ENCODE measurements at places on chromosomes 12 and 14.

DNA sequence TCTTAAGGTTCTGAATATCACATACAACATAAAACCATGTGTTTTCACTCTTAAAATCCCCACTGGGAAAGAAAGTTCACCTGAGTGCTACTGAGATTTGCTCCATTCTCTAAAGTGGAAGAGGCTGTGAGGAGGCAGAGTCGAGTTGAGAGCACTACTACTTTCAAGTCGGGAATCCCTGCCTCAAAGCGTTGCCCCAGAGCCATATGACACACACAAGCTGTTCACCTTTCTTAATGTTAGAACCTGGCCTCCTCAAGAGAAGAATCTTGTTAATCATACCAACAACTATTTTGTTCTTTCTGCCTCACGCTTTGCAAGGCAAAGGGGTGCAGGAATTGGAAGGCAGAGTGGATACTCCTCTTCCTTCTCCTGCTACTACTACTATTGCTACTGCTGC, 149.7 kb upstream of the DAAM1 start:
- no peak for DNase-seq

- no peak for DNase-seq
Observed at GRCh38 chr14:80560800-80561657, 349.7 kb upstream of the DIO2 start.

DNA sequence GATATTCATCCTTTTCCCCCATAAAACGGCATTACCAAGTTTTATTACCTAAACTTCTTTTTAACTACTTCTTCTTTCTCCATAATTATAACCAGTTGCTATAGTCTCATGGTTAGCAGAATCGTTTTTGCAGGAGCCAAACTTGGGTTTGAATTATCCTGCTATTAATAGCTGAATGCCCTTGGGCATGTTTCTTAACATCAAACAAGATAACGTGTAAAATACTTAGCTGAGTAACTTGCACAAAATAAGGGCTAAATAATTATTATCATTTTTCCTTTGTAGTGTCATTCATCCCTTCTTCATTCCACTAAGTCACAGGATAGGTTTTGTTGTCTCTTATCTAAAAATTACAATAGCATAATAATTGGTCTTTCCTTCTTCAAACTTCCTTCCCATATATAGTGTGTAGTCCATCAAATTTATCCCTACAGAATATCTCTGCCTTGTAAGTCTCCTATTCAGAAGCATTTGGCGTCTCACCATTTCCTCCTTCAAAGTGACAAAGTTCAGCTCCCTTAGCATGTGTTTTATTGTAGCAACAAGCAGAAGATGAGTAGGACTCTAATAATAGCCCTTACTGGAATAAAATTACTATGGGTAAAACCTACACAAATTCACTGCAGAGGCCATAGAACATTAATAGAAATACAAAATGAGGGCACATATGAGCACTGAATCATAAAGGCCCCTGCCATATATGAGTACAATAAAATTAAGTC, 63.8 kb downstream of the FAR2 start:
- no peak for DNase-seq

DNA sequence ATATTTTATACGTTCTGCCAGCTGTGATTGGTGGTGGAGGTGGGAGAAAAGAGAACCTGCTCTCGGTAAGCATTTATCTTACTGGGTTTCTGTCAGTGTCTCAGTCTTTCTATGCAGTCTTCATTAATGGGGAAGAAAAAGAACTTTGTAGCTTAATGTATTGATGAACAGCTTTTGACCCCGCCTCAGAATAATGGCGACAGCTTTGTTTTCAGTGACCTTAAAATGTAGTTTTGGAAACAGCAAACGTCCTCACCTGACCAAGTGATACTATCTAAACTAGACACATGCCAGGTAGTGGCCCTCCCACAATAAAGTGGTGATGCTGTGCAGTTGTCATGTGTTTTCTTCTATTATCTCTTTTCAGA, 1.4 kb downstream of the DACT1 start:
- no peak for DNase-seq

GRCh38 chr14:62189698-62190097, 427.5 kb downstream of the SNAPC1 start:
- DNase-seq: no peak

- DNase-seq: no peak
Observed at GRCh38 chr12:1443421-1444141, 150.8 kb downstream of the FBXL14 start.

GRCh38 chr12:15982471-15982870, 71.3 kb downstream of the DERA start:
- DNase-seq: peak; percentile 15

- DNase-seq: peak; percentile 6
Observed at GRCh38 chr14:102171173-102172020, 31.7 kb downstream of the WDR20 start.

- no peak for DNase-seq
Observed at GRCh38 chr12:79482921-79483320, 207.8 kb downstream of the PAWR start.

DNA sequence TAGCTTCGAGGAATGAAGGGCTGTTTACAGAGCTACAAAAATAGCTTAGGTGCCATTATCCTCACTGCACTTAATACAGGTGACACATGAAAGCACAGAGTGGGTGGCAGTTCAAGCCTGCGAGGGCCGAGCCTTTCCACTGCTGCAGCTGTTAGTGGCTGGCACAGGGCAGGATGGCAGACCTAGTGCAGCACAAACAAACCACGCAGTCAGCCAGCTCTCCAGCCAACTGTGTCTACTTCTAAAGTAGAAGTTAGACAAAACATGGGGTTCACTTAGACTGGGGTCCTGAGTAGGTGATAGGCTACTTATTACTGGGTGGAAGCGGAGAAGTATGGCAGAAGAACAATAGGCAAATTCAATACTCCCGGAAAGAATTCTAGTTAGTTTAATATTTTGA, 95.4 kb downstream of the DUSP16 start:
- DNase-seq: no peak

DNA sequence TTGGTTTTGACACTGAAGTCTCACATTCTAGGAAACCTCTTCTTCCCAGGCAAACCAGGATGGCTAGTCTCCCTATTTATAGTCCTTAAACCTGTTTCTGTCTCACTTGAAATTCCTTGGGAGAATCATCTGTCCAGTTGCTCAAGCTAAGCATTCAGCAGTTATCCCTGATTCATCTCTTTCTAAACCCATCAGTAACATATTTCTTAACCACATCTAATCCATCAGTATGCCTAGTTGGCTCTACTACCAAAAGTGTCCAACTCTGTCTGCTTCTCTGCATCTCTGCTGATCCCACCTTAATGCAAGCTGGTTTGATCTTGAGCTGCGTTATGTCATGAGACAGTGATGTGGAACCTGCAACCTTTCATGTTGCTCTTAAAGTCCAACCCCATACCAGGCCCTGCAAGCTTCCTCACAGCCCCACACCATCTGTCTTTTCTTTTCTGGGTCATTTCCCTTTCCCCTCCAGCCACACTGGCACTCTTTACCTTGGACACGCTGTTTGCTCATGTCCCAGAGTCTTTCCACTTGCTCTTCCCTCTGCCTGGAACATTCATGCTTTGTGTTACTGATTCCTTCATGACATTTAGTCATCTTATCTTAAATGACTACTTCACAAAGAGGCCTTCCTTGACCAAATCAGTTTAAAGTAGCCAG, 380.8 kb upstream of the RGS6 start:
- DNase-seq: no peak

GRCh38 chr12:111596985-111597830, 1.9 kb downstream of the ATXN2 start:
- DNase-seq: peak; percentile 59

- no peak for DNase-seq
Observed at GRCh38 chr12:112524676-112525425, 106.1 kb downstream of the PTPN11 start.

GRCh38 chr12:98372340-98373024, 142.9 kb upstream of the TMPO start:
- no peak for DNase-seq

GRCh38 chr14:95481391-95482022, 34.9 kb downstream of the SYNE3 start:
- DNase-seq: no peak

DNA sequence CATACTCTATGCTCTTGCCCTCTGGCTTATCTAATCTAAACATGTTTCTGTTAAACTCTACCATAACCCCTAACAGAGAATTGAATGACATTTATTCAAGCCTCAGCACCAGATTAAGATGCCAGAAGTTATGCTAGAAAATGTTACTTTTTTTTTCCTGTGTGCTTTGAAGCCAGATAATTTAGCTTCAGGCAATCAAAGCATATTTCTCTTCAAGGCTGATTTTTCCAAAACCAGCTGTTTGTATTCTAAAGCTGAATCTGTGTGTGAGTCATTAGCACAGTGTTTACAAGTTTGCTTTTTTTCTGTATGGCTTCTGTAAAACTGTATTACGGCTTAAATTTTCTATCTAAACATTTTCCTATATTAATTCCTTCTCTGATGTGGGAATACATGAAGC, 326.1 kb downstream of the FSCB start:
- no peak for DNase-seq

GRCh38 chr12:34347367-34347766, 325.1 kb downstream of the ALG10 start:
- DNase-seq: peak; percentile 50

DNA sequence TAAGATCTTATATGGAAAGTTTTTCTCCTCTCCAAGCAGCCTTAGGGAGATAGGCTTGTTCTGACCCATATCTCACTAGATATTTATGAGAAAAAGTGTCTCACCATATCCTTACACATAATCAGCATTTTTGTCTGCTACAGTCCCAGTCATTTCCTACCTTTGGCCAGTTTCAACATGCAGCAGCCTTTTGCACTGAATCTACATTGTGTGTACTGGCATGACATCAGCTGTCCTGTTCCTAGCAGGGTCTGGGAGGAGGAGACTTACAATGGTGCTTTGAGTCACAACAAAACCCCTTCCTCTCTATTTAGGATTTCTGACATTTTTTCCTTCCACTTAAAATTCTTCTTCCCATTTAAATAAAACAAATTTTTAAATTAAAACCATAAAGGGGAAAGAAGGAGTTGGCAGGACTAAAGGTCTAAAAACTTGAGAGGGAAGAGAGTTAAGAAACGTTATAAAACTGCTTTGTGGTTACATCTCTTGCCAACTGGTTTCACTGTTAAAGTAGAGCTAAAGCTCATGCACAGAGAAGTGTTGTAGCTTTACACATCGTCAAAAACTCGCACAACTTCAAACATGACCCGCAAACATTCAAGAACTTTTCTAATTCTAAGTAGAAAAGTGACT, 53.3 kb upstream of the CERS5 start:
- DNase-seq: no peak

DNA sequence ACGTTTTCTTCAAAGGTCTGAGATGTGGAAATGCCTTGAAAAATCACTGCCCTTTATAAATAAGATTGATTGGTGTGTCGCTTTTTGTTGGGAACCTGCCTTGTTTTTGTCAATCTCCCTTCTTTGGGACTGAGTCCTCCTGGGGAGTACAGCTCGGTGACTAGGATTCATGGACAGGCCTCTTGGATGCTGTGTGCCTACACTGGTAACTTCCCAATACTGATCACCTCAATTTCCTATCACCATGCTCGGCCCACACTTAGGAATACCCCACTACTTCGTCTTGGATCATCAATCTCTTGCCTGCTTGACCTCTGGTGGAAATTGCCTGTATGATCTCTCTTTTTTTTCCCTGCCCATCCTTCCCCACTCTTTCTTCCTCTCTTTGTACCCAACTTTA, 34.2 kb downstream of the NTN4 start:
- DNase-seq: no peak

- DNase-seq: no peak
Observed at GRCh38 chr12:23767834-23768233, 181.6 kb downstream of the SOX5 start.

DNA sequence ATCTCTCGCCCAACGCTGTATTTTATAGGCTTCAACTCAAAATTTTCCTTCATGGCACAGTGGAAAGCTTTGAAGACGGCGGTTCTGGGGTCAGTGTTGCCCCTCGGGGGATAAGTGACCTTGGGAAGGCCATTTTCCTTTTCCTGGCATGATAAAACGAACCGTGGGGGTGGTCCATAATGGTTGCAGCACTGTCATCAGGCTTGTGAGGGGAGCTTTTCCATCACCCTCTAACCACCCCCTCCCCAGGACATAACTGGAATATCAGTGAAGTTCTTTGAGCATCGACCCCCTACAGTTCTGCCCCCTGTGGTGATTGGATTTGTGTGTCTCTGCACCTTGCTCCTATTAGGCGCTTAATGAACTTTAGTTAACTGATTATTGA, 16.0 kb downstream of the FOS start:
- peak; percentile 60 for DNase-seq

DNA sequence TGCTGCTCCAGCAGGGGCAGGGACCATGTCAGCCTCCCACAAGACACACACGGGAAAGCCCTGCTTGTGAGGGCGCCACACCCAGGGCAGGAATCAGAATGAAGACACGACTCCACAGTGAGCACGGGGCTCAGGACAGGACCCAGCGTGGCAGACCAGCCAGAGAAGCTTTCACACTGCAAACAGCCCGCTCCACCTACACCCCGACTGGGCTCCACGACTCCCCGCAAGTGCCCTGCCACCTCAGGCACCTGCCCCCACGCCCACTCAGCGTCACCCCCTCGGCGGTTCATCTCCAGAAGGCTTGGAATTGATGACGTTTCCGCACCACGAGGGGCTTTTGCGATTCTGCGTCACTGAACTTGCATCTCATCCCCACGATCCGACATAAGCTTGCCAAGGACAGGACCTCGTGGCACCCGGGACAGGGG, 91.1 kb downstream of the FBXL14 start:
- DNase-seq: no peak

- DNase-seq: no peak
Observed at GRCh38 chr14:69091695-69092094, 61.2 kb downstream of the DCAF5 start.

DNA sequence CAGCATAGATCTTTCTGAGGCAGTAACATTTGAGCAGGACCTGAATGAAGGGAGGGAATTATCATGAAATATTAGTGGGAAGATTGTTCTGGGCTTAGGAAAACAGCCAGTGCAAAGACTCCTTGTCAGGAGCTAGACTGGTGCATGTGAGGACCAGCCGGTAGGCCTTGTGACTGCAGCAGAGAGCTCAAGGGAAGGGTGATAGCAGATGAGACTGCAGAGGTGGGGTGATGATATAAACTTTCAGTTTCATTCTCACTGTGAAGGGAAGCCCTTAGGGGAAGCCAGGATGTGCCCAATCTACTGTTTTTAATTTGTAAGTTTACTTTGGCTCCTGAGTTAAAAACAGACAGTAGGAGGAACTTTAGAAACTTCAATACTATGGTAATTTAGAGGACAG, 12.4 kb downstream of the IL22 start:
- DNase-seq: no peak

- DNase-seq: no peak
Observed at GRCh38 chr12:19946550-19946949, 421.8 kb upstream of the PDE3A start.

GRCh38 chr12:123873793-123874192, 98.8 kb downstream of the CCDC92 start:
- no peak for DNase-seq

GRCh38 chr12:66699738-66700482, 21.0 kb upstream of the GRIP1 start:
- DNase-seq: no peak

- no peak for DNase-seq
Observed at GRCh38 chr14:73616831-73617230, 4.5 kb downstream of the ACOT6 start.

GRCh38 chr12:54372113-54372806, 8.0 kb upstream of the GPR84 start:
- no peak for DNase-seq

- DNase-seq: no peak
Observed at GRCh38 chr12:5623411-5623810, 191.5 kb downstream of the NTF3 start.
